ENCODE measurements at places on chromosomes 3 and 15. TPM values are rescaled to one million over a fixed set of nuclear protein-coding genes. Genes with fewer than 3 reads are reported as not detected.
A peak's percentile ranks its signal among the peaks of the same experiment; 100 is the strongest.

GRCh38 chr3:193149998-193150397 lies 91.0 kb upstream of the PLAAT1 start:
- H3K27me3 ChIP-seq: no peaks in the 10 kb centered on the region
- H3K4me3 ChIP-seq: no peak overlapping the region
- H3K4me1 ChIP-seq: no peaks in the 10 kb centered on the region
- DNase-seq: no peak

SLC9A9 gene
- 8.1 TPM for total RNA-seq

GRCh38 chr3:77078279-77078678 lies 38.4 kb downstream of the ROBO2 start:
- no peak for DNase-seq
- H3K4me3 ChIP-seq: no peak overlapping the region
- H3K27me3 ChIP-seq: no peaks in the 10 kb centered on the region
- no peaks in the 10 kb centered on the region for H3K4me1 ChIP-seq

LMAN1L gene
- 0.42 TPM for total RNA-seq

CCNB2 gene
- 1.2 TPM for total RNA-seq

NPRL2 gene
- 22.7 TPM for total RNA-seq

- no peak overlapping the region for H3K4me3 ChIP-seq
- peak overlapping the region; percentile 72 for H3K27ac ChIP-seq
- peaks cover 57% of the 10 kb centered on the region for H3K4me1 ChIP-seq
- no peaks in the 10 kb centered on the region for H3K27me3 ChIP-seq
These were observed 248.1 kb upstream of the C2CD4B start for GRCh38 chr15:62413153-62413552.

- H3K4me3 ChIP-seq: no peak overlapping the region
- no peak for DNase-seq
- H3K4me1 ChIP-seq: peaks cover 34% of the 10 kb centered on the region
- no peaks in the 10 kb centered on the region for H3K36me3 ChIP-seq
- H3K27ac ChIP-seq: no peak overlapping the region
- H3K27me3 ChIP-seq: no peaks in the 10 kb centered on the region
These were observed 5.9 kb downstream of the FEM1B start for GRCh38 chr15:68283401-68283800.

DNA sequence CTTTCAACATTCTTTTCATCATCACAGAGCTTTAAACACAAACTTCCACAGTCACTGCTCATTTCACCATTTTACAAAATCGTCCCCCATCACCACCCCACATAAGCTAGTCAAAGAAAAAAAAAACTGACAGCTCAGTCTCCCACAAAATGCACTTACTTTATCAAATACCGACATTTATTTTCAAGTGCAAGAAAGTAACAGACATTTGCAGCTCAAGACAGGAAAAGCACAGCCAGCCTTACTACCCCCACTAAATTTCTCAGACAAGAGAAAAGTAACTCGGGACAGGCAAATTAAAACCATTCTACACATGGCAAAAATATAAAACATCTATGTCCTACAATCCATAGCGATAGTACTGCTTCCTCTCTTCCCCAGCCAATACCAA lies 402.4 kb downstream of the SHQ1 start:
- H3K4me3 ChIP-seq: peak overlapping the region; percentile 71
- no peaks in the 10 kb centered on the region for H3K36me3 ChIP-seq
- peak overlapping the region; percentile 95 for H3K27ac ChIP-seq
- no peaks in the 10 kb centered on the region for H3K4me1 ChIP-seq
- H3K27me3 ChIP-seq: no peaks in the 10 kb centered on the region

DNA sequence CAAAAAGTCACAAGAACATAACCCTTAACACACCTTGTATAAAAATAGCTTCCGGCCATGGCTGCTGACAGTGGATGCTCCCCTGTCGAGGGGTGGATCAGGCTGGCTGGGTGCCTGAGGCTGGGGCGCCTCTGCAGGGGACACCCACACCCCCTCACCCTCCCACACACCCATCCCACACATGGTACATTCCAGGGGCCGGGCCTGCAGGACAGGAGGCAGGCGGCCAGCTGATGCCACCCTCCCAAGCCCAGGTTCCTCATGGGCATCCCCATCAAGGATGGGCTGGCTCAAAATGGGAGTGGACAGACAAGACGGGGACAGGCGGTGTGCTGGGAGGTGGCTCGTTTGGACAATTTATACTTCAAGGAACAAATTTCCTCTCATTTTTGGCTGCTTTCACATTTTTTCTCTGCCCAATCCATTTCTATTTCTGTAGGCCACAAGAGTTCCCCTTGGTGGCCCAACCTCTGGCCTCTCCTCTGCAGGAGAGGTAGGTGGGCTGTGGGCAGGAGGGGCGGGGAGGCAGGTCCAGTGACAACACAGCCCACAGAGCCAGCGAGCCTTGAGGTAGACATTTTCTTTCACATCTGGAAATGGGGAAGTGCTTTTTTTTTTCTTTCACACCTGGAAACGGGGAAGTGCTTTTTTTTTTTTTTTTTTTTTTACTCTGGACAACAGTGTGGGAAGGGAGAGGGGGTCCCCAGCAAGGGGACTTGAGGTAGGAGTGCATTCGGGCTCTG lies 23.3 kb downstream of the RNU5B-1 start:
- no peaks in the 10 kb centered on the region for H3K36me3 ChIP-seq
- no peaks in the 10 kb centered on the region for H3K27me3 ChIP-seq
- no peak for DNase-seq
- H3K4me3 ChIP-seq: no peak overlapping the region
